Lung microvascular endothelial cell (primary cell): ENCODE measurements at places on chromosomes 7 and 10.

DNA sequence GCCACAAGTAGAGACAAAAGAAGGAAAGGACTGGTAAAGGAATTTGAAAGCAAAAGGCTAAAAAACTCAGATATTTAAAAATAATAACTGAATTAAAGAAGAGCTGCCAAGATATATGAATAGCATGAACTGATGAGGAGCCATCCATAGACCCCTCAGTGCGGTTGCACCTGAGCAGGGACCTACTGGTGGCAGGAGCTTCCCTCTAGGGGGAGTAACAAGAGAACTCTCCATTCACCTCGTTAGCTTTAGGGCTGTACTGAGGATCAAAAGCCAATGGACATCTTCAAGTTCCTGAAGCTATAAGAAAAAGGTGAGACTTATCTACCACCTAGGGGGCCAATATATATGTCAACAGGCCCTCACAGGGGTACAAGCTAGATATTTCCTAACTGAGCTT is 27.8 kb upstream of the DOCK1 start:
- DNase-seq, result no peak

- no peak for DNase-seq
Observed at GRCh38 chr10:71475243-71475871, 78.6 kb downstream of the CDH23 start.

DNA sequence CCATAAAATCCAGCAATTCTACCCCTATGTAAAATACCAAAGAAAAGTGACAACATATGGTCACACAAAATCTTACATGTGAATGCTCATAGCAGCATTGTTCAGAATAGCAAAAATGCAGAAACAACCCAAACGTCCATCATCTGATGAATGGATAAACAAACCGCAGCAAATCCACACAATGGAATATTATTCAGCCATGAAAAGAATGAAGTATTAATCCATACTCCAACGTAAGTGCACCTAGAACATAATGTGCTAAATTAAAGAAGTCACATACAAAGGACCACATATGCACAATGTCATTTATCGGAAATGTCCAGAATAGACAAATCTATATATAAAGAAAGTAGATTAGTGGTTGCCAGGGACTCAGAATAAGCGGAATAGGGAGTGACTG is 57.4 kb downstream of the SMURF1 start:
- no peak for DNase-seq

DNA sequence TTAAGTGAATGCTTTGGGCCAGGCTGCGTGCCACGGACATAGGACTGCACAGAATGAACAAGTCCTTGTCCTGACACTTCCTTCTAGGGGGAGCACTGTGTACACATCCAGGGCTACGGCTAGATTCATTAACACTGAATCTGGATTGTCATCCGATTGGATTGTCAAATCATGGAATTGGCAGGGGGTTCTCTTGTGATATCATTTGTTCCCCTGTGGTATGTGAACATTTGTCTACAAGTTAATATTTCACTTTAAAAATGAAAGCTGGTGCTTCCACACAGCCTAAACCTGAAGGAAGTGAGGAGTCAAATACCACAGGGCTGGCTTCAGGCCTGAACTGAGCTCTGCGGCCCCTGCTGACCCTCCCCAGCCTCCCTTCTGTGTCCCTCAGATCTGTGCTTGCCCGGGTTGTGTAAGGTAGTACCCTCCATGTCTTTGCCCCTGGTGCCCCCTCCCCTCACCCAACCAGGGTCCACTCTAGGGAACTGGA is 75.6 kb downstream of the SNX10 start:
- no peak for DNase-seq

DNA sequence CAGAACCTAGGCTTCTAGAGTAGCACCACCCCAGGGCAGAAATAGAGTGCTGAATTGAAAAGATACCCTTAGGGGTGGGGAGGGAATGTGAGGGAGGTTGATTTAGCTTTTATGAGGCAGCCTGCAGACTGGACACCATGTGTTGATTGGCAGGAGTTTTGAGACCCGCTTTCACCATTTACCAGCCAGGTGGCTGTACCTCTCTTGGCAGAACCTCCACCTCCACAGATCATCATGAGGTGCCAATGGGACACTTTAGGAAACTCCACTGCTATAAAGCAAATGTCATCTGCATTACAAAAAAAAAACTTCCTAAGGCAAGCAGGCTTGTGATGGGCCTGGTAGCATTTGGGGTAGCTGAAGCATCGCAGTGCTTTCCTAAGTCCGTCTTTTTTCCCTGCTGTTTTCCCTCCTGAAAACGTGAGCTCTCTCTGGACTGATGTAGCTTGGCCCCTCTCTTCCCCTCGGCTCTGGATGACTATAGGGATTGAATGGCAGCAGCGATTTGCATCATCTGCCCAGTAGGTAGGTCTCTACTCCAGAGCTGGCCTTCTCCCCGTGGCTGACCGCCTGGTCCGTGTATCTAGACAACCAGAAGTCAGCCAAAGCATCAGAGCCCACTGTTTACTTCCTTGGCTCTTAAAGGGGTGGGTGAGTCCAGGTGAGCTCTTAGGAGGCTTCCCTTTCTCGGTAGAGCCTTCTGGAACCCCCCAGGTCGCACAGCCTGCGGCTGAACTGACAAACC is 1.3 kb downstream of the PCBD1 start:
- no peak for DNase-seq

DNA sequence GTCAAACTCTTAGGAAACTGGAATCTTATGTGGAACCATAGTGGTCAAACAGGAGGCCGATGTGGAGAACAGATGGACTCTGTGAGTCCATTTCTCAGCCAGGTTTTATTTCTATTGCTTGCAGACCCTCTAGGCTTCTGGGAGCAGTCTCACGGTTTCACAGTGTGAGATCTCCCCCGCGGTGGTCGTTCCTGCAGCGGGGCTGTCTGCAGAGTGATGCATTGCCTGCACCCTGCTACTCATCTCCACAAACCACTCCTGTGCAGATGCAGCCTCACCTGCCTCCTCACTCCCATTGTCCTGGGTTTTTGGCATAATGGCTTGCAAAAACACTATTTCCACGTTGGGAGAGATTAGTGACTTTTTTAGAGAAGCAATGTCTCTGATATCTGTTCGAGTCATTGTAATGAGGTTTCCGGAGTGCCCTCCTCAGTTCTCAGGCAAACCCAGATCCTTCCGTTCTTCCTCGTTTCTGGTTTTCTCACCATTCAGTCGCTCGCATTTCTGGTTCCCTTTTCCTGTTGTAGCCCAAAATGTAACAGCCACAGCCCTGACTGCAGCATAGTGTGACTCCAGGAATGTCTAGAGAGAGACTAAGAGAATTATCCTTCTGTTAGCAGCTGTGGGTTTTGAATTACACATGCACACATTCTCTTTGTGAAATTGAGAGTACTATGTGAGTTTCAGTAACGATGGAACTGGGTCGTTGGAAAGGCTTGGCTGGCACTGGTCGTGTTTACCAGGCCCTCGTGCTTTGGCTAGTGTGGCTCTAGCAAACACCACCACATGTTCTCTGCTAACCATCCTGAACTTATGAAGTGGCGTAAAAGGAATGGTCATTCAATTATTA is 30.2 kb downstream of the ACADSB start:
- no peak for DNase-seq

DNA sequence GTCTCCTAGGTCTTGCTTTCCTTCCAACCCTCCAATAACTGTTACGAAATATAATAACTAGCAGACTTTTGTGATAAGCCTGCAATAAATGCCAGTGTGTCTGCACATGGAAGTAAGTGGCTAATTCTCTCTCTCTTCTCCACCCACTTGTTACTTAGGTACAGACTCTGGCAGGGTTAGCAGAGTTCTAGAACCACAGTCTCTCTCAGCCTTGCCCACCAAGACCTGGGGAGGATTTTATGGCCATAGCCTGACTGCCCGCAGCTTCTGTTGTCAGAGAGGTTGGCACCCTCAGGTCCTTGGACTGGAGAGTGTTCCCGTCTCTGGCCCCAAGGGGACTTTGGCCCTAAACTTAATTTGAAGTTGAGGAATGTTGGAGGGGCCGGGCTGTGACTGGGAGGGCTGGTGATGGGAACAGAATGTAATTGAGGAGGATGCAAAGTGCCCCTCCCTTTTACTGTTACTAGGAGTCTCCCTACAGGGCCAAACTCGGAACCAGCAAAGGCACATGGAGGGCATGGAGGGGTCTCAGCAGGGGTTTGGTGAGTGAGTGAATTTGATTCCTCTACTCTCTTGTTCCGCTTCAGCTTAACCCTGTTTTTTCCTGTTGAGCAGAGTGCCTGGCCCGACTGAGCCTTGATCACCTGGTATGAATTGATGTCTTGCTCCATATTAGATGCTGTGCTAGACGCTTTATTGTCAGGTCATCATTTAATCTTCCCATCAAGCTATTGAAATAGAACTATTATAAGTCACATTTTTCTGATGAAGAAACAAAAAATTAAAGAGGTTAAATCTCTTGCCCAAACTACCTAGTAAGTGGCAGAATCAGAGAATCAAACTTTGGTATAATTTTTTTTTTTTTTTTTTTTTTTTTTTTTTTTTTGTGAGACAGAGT is 37.0 kb upstream of the LCOR start:
- no peak for DNase-seq

DNA sequence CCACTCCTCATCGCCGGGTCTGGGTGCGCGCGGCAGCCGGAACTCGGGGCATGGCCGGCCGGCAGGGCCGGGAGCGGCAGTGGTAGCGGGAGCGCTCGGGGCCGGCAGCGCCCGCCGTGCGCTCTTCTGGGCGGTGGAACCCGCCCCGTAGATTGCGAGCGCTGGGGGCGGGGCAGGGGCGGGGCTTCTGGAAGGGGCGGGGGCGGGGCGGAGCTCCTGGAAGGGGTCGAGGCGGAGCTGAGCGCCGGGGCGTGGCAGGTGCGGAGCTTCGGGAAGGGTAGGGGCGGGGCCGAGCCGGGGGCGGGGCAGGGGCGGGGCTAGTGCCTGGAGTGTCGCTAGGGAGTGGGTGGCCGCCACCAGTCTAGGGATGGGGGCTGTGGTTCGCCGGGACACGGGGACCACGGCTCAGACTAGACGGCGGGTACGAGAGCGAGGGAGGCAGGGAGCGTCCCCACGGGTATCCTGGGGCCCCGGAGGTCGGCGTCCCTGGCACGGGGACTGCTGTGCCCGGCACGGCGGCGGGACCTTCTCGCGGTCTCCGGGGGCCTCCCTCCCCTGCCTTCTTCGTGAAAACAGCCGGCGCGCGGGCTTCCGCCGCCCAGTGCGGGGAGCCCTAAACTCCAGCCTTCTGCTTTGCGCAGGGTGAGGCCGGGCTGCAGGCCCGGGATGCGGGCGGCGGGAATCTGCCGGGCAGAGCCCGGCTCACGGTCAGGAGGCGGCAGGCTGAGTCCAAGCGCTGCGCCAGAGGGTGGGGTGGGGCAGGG is at the start of gene STK32C:
TSS of gene STK32C (minus strand) at position 128 of the 764 bp plus-strand sequence. CDS start at position 11, 117 bp downstream.
- DNase-seq, result peak; percentile 95

DNA sequence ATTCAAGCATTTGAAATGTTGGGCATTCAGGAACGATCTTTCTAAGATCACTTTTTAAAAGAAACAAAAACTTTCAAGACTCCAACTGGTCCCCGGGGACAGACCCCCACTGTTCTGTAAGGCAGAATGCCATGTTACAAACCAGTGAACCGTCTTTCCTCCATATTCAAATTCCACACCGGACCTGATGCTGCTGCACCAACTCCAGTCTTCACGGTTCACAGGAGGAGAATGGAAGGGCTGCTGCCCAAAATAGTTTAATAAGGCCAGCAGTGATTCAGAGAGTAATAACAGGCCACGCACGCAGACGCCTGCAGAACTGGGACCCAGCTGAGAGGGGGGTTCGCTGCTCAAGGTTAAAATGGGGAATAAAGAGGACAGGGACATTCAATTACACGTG is 47.2 kb downstream of the OSBPL3 start:
- no peak for DNase-seq

DNA sequence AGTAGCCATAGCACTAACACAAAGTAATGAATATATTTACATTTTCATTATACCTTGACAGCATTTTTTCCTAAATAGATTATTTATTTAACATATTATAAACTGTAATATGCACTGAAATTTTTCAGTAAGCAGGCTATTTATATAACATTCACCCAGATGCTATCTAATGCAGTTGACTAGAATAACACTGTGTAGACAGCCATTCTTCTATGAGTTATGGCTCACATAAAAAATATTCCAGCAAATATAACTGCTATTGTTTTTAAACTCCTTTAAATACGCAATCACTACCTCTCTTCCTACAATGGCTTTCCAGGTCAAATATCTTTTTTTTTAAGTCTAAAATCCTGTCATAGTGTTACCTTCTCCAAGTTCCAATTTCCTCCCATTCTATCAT is 21.6 kb downstream of the TPK1 start:
- DNase-seq, result peak; percentile 62

DNA sequence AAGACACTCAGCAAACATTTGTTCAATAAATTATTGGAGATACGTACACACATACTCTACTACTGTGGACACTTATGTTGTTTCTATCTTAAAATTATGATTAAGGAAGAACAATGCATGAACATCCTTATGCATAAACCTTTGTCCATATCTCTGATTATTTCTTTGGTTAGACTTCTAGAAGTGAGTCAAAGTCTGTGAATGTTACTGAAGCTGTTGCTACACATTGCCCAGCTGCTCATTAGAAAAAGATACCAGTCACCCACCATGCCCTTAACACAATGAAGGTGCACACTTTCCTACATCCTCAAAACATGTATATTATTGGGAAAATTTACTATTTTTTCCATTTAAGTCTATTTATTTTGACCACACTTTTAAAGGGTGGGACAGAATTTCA is 1.4 kb upstream of the CLRN3 start:
- no peak for DNase-seq

DNA sequence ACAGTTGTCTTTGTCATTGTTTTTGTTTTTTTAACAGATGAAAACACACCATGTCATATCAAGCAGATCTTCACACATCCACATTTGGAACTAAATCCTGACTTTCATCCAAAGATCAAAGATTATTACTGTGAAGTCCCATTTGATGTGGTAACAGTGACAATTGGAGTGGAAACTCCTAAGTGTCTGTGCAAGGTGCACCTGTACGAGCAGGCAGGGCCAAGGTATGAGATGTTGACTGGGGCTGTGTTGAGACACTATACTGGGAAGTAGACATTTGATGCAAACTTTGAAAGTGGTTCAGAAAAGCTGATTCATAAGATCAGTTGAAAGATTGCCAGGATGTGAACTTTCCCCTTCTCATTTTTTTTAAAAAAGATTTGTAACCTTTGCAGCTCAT is 152.3 kb downstream of the CPED1 start:
- no peak for DNase-seq

GRCh38 chr10:28256776-28257175 is 46.1 kb downstream of the MPP7 start:
- no peak for DNase-seq

DNA sequence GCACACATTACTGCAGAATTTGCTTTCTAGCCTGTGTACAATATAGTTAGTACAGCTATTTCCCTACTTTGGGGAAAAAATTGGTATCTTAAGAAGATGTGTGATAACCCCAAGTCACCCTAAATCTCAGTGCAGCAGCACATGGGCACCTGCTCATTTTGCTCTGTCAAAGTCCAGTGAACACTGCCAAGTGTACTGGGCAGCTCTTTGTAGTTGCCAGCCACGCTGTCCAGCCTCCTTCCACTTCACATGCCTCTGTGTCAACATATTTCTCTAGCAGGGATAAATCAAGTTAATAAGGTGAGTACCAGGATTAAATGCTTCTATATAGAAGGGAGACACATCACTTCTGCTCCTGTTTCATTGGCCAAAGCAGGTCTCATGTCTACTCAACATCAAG is 87.1 kb upstream of the CDC14C start:
- no peak for DNase-seq

GRCh38 chr7:85287106-85287825 is 100.4 kb upstream of the SEMA3D start:
- no peak for DNase-seq
